ENCODE measurements at places on chromosomes 3 and 15. TPM values are rescaled to one million over a fixed set of nuclear protein-coding genes. Genes with fewer than 3 reads are reported as not detected.

Gene KLHL18
- total RNA-seq: 23.5 TPM

- DNase-seq: peak; percentile 88
Observed at GRCh38 chr3:49723296-49723627, 489 bp downstream of the GMPPB start.

DNA sequence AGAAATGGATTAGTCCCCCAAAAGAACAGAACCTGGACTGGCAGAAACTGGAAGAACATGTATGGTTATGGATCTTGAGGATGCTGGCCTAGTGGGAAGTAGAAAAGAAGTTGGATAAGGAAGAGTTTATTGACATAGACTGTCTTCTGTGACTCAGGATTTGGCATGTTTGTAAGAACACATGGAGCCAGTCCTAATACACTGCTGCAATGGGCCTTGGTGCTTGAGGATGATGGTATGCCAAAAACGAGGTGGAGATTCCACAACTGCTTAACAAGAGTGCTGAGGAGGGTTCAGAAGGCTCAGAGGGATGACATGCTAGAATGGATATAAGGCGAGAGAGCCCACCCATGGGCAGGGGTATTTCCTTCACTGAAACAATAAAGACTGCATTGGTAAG lies 22.4 kb downstream of the LZTFL1 start:
- no peak for DNase-seq

- no peak for DNase-seq
Observed at GRCh38 chr3:27387625-27388024, 18.4 kb upstream of the NEK10 start.

DNA sequence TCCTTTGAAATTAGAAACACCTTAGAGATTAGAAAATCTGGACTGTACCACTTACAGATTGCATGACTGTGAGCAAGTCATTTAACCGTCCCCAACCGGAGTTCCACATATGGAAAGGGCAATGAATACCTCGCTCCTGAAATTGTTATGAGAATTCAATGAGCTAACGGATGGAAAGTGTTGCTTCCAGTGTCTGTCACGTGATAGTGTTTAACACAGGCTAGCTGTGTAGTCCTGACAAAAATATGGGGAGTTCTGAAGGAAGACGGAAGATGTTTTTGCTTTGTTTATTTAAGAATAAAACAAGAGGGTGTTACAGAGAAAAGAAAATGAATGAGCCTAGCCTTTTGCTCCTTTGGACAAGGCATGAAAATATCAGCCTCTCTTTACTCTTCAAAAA lies 150.7 kb upstream of the SEMA6D start:
- DNase-seq: no peak

DNA sequence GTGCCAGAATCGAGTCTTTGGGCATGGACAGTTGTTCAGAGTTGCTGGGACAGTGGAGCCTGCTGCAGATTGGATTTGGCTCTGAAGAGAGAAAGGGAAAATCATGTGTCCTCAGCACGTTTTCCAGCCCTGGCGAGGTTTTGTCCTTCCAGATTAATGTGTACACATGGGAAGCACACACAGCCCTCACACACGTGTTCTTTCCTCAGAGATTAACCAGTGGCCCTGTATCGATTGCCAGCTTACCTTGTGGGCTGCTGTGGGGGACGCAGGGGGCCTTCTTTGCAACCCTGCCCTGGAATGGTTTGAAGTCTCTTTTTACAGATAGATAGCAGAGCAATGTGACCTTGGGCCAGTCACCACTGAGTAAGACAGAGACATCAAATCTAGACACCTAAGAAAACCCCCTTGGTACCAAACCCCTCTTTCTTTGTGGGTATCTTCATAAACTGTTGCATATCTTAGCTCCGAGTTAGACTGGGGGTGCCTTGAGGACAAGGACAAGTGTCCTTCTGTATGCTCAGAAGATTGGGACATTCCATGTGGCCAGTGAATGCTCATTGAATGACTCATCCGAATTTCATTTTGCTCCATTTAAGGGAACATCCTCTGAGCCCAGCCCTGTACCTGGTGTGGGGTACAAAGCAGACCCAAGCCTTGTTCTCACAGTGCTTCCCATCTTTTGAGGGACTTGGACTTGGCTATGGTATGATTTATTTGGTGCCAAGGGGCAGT lies 48.0 kb downstream of the SMAD6 start:
- DNase-seq: peak; percentile 13

DNA sequence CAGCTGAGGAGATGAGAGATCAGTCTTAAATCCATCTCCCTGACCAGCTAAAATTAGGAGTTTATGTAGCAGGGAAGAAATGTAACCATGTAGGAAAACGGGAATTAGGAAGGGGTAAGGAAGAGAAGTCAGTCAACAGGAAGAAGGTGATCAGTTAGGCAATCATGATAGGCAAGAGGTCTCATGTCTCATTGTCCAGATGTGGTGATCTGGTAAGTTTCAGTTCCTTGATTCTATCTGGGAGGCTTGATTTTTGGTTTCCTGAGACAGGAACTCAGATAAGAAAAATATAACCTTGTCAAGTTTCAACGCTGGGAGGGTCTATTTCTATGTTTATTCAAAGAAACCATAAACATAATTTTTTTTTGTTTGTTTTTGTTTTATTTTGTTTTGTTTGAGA lies 40.3 kb upstream of the TBC1D5 start:
- no peak for DNase-seq

DNA sequence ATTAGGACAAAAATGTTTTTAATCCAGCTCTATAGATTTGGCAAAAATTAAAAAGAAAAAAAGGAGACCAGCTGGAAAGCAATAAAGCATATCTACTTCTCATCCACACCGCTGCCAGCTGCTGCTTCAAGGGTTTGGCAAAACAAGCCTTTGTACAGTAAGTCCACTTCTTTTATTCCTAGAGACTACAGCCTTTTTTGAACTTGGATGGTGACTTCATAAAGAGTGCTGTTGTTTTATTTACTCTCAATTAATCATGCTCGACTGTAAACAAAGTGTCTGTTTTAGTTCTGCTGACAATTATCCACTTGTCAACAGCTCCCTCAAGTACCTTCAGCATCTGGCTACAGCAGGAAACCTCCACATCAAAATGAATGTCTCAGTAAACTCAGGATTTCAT lies 12.3 kb upstream of the FOXB1 start:
- no peak for DNase-seq

DNA sequence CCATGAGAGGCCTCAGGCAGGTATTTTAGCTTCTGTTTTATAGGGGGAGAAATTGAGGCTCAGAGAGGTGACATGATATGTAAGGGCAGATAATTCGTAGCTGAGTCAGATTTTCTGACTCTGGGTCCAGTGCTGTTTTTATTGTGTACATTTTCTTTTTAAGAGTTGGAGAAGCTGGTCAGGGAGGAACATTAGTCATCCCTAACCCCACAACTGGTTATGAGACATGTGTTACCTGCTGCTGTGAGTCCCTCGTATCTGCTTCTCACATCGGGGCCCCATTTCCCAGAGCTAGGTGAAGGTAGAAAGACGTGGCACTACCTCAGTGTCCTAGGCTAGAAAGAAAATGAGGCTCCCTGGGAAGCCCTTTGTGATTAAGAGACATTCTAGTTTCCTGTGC lies 28.6 kb downstream of the GALNT15 start:
- no peak for DNase-seq

Measured in upper lobe of right lung (tissue), 1 donor.